ENCODE measurements at places on chromosomes 12 and 14.
A peak's percentile ranks its signal among the peaks of the same experiment; 100 is the strongest.

GRCh38 chr14:25628390-25628789 lies 578.4 kb upstream of the STXBP6 start:
- DNase-seq = no peak

DNA sequence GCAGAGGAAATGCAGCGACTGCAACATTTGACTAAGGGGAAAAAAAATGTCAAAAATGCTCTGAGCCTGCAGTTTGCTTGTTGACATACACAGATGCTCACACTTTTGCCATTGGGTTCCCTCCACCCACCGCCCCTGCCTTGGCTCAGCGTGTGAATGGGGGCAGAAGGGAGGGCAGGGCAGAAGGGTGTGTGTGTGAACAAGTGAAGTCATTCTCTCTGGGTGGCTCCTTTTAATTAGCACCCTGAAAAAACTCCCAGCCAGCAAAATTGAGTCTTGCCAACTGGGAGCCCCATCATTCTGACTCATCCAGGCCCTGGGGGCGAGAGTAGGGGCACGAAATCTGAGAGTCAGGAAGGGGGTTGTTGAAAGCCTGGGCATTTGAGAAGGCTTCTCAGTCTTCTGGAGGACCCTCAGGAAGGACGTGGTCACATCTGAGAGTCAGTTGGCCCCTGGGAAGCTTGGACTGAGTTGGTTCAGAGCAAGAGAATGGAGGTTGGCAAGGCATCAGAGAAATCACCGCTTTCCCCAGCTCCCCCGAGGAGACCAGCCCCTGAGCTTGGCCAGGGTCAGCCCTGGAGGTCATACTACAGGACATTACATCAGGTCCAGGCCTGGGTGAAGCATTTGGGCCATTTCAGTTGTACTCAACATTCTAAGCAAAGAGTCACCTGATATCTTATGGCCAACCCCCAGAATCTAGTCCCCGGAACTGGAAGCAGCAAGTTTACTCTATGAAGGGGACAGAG lies 22.7 kb upstream of the KRT78 start:
- DNase-seq = no peak

DNA sequence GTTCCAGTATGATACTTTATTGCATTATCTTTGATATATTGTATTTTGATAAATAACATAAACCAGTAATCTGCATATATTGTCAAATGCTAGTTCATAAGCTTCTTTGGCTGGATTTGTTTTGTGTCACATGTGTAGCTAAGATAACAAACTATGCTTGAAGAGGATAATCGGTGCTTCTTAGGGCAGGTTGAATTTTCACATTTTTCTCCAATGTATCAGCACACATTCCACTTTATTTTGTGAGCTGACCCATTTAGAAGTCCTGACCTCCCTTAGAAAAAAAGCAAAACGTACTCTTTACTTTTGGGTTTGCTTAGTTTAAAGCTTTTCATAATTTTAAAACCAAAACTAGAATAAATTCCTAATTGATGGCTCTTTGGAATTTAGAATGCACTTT lies 277.7 kb upstream of the DDHD1 start:
- DNase-seq = no peak

DNA sequence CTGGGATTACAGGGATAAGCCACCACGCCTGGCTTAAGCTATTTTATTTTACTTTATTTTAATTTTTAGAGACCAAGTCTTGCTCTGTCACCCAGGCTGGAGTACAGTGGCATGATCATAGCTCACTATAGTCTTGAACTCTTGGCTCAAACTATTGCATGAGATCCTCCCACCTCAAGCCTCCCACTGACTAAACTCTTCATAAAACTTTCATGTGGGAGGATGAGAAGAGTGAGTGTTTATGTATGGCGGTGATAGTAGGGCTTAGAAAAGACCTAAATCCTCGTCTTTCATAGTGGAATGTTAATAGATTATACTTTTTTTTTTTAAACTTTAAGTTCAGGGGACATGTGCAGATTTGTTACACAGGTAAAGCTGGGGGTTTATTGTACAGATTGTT lies 23.5 kb upstream of the PPP4R3A start:
- DNase-seq = no peak

DNA sequence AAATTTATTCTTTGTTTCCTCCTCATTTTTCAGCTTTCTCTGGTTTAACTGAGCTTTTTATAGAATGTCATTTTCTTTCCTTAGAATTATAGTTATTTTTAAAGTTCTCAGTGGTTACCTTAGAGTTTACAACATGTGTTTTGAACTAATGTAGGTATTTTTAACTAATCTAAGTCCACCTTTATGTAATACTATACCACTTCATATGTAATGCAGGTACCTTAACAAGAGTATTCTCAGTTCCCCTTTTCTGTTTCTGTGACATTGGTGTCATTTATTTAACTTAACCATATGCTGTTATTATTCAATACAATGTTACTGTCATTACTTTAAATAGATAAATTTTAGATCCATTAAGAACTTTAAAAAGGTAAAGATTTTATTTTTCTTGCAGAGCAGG lies 30.3 kb upstream of the KCNC2 start:
- DNase-seq = no peak

DNA sequence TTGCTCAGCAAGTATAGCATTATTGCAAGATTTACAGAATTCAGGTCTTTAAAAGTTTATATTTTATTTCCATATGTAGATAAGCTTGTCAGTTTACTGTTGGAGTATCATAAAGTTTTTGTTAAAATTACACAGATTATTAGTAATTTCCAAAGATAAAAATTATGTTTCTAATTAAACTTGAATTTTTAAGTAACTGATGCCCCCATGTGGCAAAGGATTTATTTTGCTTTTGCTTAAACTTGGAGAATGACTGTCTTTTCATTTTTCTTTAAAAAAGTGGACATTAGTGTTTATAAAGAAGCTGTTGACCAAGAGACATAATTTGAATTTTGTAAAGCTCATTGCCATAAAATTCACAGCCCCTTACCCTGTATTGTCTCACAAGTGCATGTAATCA lies 45.8 kb downstream of the ETNK1 start:
- DNase-seq = peak; percentile 49

GRCh38 chr12:645563-646071 lies 17.6 kb downstream of the NINJ2 start:
- peak; percentile 68 for DNase-seq

- no peak for DNase-seq
Observed at GRCh38 chr12:22238211-22238610, 96.3 kb downstream of the ST8SIA1 start.

GRCh38 chr14:91317381-91318308 lies 73.1 kb upstream of the GPR68 start:
- peak; percentile 98 for DNase-seq

DNA sequence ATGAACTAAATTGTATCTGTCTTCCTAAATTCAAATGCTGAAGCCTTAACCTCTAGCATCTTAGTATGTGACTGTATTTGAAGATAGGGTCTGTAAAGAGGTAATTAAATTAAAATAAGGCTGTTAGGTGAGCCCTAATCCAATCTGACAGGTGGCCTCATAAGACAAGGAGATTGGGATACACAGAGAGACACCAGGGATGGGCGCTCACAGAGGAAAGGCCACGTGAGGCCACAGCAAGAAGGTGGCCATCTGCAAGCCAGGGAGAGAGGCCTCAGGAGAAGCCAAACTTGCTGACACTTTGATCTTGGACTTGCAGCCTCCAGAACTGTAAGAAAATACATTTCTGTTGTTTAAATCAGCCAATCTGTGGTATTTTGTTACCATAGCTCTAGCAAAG lies 110.6 kb downstream of the GTF2A1 start:
- no peak for DNase-seq

All from hematopoietic multipotent progenitor cell treated with erythropoietin and hydrocortisone succinate and interleukin-3 and kit ligand, for 4 days (in vitro differentiated cells).